ENCODE measurements at places on chromosomes 2 and 18.

DNA sequence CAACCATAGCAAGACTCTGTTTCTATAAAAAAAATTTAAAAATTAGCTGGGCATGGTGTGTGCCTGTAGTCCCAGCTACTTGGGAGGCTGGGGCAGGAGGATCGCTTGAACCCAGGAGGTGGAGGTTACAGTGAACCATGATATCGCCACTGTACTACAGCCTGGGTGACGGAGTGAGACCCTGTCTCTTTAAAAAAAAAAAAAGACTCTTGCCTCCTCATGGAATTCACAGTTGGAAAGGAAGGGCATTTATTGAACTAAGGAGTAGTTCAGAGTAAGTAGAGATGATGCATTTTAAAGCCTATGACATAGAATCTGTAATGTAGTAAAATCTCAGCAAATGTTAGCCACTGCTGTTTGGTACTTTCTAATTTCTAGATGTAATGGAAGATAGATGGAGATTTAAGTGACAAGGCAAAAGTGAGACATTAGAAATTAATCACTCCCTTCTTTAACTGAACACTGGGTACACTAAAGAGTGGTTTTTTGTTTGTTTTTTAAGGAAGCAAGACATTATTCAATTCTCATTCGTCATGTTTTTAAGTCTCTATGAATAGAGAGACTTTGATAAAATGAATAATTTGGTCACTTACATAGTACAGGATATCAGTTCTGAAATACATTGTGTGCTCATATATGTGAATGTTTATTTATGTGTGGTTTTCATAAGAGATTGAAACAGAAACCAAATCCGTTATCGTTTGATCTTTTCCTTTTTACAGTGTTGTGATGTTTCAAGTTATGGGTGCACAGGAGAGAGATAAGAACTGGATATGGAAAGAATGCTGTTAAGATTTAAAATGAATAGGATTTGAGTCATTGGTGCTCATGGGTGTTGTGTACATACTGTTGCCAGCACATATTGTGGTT, 186.1 kb upstream of the STON1 start:
- H3K27ac ChIP-seq: peak overlapping the region; percentile 47
- H3K4me3 ChIP-seq: peak overlapping the region; percentile 30
- DNase-seq: no peak

- no peak for DNase-seq
- H3K27me3 ChIP-seq: no peaks in the 10 kb centered on the region
- H3K27ac ChIP-seq: no peak overlapping the region
- H3K4me1 ChIP-seq: no peaks in the 10 kb centered on the region
- H3K36me3 ChIP-seq: no peaks in the 10 kb centered on the region
- no peak overlapping the region for H3K4me3 ChIP-seq
Observed at GRCh38 chr18:27577265-27577664, 392.2 kb upstream of the CHST9 start.

GRCh38 chr18:59219672-59220163, at the start of gene GRP:
Gene GRP (plus strand): TSS chr18:59220158. CDS start chr18:59220266, 108 bp downstream.
- DNase-seq: no peak
- H3K4me1 ChIP-seq: no peaks in the 10 kb centered on the region
- no peak within 1 kb of the TSS for H3K4me3 ChIP-seq
- no peak within 1 kb of the TSS for H3K27ac ChIP-seq
- H3K36me3 ChIP-seq: no peaks in the 10 kb centered on the region

GRCh38 chr2:55743583-55743982, 49.9 kb upstream of the PNPT1 start:
- H3K4me3 ChIP-seq: no peak overlapping the region
- H3K27me3 ChIP-seq: no peaks in the 10 kb centered on the region
- DNase-seq: no peak
- no peaks in the 10 kb centered on the region for H3K4me1 ChIP-seq
- H3K27ac ChIP-seq: no peak overlapping the region

GRCh38 chr2:207403141-207403540, 126.6 kb upstream of the CREB1 start:
- no peak for DNase-seq
- no peaks in the 10 kb centered on the region for H3K4me1 ChIP-seq
- no peak overlapping the region for H3K4me3 ChIP-seq
- no peaks in the 10 kb centered on the region for H3K36me3 ChIP-seq
- H3K27me3 ChIP-seq: no peaks in the 10 kb centered on the region
- no peak overlapping the region for H3K27ac ChIP-seq

DNA sequence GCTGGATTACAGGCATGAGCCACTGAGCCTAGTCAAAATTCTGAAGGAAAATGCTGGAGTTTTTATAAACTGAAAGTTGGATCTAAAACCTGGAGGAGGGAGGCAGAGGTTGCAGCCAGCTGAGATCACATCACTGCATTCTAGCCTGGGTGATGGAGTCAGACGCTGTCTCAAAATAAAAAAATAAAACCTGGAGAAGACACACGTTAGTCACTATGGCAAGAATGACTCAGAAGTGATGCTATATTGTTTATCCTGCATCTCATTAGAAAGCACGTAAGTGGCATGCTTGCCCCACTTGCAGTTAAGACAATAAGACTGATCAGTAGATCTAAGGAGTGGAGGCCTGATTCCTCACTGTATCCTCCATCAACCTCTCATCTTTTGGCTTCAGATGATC, 106.6 kb upstream of the STON1 start:
- H3K4me1 ChIP-seq: peaks cover 4% of the 10 kb centered on the region
- no peak overlapping the region for H3K4me3 ChIP-seq
- no peak for DNase-seq

- no peak for DNase-seq
- no peak overlapping the region for H3K4me3 ChIP-seq
- no peaks in the 10 kb centered on the region for H3K4me1 ChIP-seq
Observed at GRCh38 chr2:189933911-189934399, 128.6 kb downstream of the MSTN start.

DNA sequence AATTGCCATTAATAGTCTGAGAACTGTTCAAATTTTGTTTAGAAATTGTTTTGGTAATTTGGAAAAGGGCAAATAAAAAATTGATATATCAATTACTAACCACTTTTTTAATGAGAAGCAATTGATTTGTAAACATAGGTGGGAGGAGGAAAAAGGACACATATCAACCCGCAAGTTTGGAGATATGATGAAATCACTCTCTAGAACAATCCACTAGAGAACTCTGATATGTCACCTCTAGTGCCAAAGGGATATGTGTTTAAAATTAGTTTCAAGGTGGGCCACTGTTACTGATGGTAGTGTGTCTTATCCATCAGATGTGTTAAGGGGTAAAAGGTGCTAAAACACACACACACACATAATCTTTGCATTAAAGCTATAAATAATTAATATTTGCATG, 16.6 kb downstream of the IFIH1 start:
- no peaks in the 10 kb centered on the region for H3K27me3 ChIP-seq
- DNase-seq: no peak
- peaks cover 6% of the 10 kb centered on the region for H3K36me3 ChIP-seq
- no peaks in the 10 kb centered on the region for H3K4me1 ChIP-seq
- no peak overlapping the region for H3K27ac ChIP-seq
- H3K4me3 ChIP-seq: no peak overlapping the region

DNA sequence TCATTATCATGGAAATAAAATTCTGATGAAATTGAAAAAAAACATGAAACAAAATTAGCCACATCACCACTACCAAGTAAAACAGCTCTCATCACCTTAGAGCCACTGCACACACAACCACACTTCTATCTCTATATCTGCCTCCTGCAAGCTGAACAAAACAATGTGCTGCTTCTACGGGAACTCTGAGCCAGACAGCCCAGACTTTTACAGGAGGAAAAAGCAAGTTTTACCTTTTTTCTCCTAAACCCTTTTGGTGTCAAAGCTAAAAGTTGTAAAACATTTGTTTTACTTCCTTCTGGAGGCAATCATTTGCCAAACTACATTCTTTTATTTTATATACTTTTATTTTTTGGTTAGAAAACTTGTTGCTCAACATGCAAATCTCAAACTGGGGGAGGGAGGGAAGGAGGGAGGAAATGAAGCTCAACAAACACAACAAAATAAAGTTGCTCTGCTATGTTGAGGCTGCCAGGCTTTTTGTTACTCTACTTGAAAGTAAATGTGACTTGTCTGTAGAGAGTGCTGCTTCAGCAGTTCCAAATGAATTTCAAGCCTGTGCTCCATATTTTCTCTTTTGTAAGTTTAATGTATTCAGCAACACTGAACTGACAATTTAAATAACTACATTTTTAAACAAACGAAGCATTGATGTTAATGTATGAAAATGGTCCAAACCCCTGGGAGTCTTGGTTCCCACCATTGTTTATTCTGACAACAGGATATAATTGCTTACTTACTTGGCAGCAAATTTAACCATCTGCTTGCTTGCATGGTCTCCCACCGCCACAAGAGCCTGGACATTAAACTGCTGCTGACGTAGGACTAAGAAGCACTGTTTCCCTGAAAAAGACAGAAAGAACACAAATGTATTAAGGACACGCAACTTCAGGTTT, 24.5 kb downstream of the DARS1 start:
- H3K36me3 ChIP-seq: no peaks in the 10 kb centered on the region
- DNase-seq: no peak
- peaks cover 29% of the 10 kb centered on the region for H3K4me1 ChIP-seq
- H3K4me3 ChIP-seq: no peak overlapping the region

DNA sequence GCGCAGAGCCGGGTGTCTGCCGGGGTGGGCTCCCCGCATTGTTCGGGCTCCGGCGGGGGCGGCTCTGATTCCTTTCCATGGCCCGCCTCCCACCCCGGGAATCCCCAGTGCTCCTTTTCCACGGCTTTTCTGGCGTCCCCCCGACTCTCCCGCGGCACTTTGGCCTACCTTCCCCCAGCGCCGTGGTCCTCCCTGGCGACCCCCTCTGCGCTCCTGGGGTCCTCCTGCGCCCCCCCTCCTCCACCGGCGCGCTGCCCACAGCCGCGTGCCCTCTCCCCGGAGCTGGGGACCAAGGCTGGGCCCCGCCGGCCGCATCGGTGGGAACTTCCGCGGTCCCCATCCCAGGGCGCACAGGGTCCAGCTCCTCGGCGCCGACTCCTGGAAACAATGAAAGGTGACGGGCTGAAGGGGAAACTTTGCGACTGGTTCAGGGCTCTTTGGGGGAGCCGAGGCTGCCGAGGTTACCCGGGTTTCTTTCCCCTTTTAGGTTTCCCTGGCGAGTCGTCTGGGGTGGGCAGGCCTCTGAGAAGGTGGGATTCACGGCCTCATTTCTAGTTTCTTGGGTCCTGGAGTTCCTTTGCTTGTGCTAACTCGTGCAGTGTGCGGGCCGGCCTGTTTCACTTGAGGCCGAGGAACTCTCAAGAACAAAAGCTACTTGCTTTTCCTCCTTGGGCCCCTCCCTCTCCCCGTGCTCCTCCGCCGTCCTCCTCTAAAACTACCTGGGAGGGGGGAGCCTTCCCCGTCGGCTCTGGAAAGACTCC, 2.2 kb downstream of the TGIF1 start:
- peak overlapping the region; percentile 74 for H3K4me3 ChIP-seq
- H3K27ac ChIP-seq: peak overlapping the region; percentile 99
- H3K36me3 ChIP-seq: peaks cover 9% of the 10 kb centered on the region
- peaks cover 34% of the 10 kb centered on the region for H3K4me1 ChIP-seq
- no peaks in the 10 kb centered on the region for H3K27me3 ChIP-seq
- no peak for DNase-seq

- no peak overlapping the region for H3K27ac ChIP-seq
- no peak overlapping the region for H3K4me3 ChIP-seq
- DNase-seq: no peak
- H3K4me1 ChIP-seq: no peaks in the 10 kb centered on the region
- no peaks in the 10 kb centered on the region for H3K36me3 ChIP-seq
- H3K27me3 ChIP-seq: no peaks in the 10 kb centered on the region
Observed at GRCh38 chr2:16227811-16228462, 287.6 kb downstream of the MYCN start.

DNA sequence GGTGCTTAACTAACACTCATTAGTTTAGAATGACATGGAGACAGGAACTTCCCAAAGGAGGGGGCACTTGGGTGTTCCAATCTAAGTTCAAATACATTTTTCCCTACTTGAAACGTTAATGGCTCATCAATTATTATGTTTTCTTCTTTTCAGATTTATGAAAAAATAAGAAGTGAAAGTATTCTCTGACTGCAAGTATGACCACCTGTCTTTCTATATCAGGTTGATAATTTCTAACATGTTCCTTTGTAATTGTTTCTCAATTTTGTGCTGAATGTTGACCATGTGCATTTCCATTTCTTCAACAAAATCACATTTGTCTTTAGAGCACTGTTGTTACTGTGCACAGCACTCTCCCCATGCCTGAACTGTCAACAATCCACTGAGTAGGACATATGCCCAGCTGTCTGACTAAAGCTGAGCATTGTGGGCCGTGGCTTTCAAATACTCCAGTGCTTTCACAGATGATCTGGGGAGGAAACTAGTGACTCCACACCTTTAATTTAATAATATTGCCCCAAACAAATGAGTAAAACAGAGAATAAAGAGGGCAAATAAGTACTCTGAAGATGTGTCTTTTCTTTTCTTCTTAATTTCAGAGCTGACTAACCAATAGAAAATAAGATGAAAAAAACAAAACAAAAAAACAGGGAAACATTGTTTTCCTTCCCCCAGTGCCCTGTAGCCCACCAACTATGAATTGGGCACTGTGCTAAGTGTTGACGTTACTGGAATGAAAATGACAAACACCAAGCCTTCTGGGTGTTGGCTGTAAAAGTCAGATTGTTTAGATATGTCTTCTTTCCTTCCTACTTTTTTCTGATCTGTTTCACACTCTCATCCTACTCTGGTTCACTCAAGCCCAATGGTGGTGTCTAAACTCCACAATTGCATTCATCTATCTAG, 16.0 kb downstream of the LANCL1 start:
- H3K27ac ChIP-seq: no peak overlapping the region
- no peak overlapping the region for H3K4me3 ChIP-seq
- no peaks in the 10 kb centered on the region for H3K4me1 ChIP-seq
- no peaks in the 10 kb centered on the region for H3K27me3 ChIP-seq

- H3K27ac ChIP-seq: no peak overlapping the region
- H3K4me1 ChIP-seq: peaks cover 5% of the 10 kb centered on the region
- DNase-seq: no peak
- no peaks in the 10 kb centered on the region for H3K36me3 ChIP-seq
- peaks cover 15% of the 10 kb centered on the region for H3K27me3 ChIP-seq
Observed at GRCh38 chr2:66573416-66573815, 138.5 kb downstream of the MEIS1 start.

DNA sequence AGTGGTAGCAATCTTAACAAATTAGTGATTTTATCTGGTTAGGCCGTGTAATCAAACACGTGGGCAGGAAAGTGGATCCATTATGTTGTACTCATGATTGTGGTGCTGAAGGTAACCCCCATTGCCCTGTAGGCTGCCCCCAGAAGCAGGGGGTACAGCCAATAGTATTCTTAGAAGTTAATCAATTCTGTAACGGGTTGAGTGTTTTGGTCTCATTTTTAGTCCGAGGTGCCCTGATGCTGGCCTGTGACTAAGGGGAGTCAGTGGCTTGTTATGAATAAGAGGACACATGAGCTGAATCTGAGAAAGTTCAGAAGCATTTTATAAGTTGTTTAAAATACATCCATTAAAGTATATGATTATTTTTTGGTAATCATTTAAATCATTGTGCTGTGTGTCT, 8.6 kb downstream of the EPAS1 start:
- H3K27me3 ChIP-seq: no peaks in the 10 kb centered on the region
- H3K4me1 ChIP-seq: peaks cover 17% of the 10 kb centered on the region
- no peaks in the 10 kb centered on the region for H3K36me3 ChIP-seq
- H3K27ac ChIP-seq: no peak overlapping the region
- H3K4me3 ChIP-seq: no peak overlapping the region

- no peak for DNase-seq
- H3K27me3 ChIP-seq: no peaks in the 10 kb centered on the region
- H3K4me1 ChIP-seq: no peaks in the 10 kb centered on the region
- H3K27ac ChIP-seq: no peak overlapping the region
- no peaks in the 10 kb centered on the region for H3K36me3 ChIP-seq
Observed at GRCh38 chr2:45207101-45207500, 197.8 kb upstream of the SIX2 start.

Data from effector memory CD4-positive, alpha-beta T cell (primary cell).